ENCODE measurements at places on chromosomes 5 and 9. TPM values are rescaled to one million over a fixed set of nuclear protein-coding genes. Genes with fewer than 3 reads are reported as not detected.

TMEM215 gene
- total RNA-seq: not detected

DNA sequence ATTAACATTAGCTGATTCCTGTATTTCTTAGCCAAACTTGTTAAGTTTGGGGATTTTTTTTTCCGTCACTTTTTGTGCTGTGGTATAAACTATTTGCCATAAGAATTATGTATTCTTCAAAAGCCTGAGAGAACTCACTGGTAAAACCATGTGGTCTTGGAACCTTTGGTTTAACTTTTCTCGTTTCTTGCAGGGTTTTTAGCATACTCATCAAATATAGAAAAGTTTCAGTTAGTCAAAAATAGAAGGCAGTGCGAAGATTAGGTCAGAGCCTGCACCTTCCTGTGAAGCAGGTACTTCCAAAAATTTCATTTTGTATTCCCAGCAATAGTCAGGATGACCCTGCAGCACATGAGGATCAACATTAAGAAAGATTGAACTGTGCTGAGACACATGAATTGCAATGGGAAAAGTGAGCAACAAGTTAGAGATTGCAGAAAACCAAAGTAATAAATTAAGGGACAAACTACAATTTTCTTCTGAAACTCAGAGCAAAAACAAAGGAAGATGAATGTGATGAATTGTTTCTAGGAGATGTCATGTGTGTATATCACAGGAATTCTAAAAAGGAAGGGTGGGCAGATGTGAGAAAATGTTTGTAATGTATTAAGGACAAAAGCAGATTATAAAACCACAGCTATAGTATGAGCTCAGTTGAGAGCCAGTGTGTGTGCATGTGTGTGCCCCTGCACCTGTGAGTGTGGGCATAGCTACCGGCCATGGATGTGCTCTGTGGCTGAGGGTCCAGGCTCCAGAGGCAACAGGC lies 102.2 kb downstream of the ANGPTL2 start:
- DNase-seq: no peak

DNA sequence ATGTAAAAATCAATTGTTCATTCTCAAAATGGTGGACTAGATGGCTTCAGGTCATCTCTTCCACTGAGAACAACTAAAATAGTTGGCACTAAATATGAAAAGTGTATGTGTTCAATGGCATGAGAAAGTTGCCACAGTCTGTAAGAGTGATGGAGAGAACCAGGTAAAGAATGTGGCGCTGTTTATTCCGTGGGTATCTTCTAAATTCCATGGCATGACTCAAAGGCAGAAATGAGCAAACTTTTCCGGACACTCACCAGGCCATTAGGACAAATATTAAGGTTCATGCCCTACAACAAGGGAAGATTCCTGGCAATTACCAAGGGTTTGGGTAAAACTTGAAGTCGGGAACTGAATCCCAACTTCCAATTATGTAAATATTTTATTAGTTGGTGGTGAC lies 825.4 kb upstream of the CDH6 start:
- no peak for DNase-seq

- no peak for DNase-seq
These were observed 44.5 kb upstream of the GRHPR start for GRCh38 chr9:37377688-37378612.

- DNase-seq: no peak
These were observed 127.6 kb downstream of the PAX5 start for GRCh38 chr9:36906492-36906891.

CAMK2A gene
- total RNA-seq: not detected

GRCh38 chr5:81233080-81233634 lies at the start of gene CKMT2:
TSS of gene CKMT2 (plus strand) at chr5:81233322. CDS start at chr5:81251133, 17,811 bp downstream.
- no peak for DNase-seq

- DNase-seq: no peak
These were observed 36.7 kb downstream of the BRINP1 start for GRCh38 chr9:119332522-119332921.

GRCh38 chr5:174545926-174546325 lies 178.5 kb upstream of the MSX2 start:
- DNase-seq: no peak

GRCh38 chr9:121658591-121658990 lies 7.2 kb downstream of the DAB2IP start:
- DNase-seq: no peak

- DNase-seq: no peak
These were observed 357.6 kb downstream of the ARHGEF28 start for GRCh38 chr5:73983644-73984043.

GRCh38 chr5:139638090-139638735 lies 9.9 kb upstream of the CXXC5 start:
- peak; percentile 83 for DNase-seq

- DNase-seq: no peak
These were observed 125.6 kb downstream of the ALDH1A1 start for GRCh38 chr9:72826996-72827949.

RGS3 gene
- total RNA-seq: 76.8 TPM

OLFM1 gene
- total RNA-seq: not detected

GRCh38 chr5:56290378-56291078 lies 57.4 kb upstream of the ANKRD55 start:
- no peak for DNase-seq

GRXCR2 gene
- total RNA-seq: not detected

DNA sequence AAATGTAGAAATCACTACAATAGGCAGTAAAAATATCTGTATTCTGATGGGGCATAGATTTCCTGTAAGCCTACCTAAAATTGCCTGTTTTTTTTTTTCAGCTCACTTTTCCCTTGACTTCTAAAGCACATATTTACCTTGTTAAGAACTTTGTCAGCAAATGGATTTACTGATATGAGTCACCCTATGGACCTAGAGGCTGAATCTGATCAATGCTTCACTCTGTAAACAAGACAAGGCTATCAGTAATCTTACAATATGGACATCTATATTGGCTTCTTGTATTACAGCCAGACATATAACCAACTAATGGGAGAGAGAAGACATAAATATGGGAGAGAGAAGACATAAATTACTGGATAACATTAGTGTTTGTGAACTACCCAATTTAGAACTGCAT lies 792.7 kb upstream of the CHD1 start:
- no peak for DNase-seq

- DNase-seq: peak; percentile 89
These were observed 2.6 kb downstream of the NKD2 start for GRCh38 chr5:1011226-1011631.

RPL37 gene
- 2,122 TPM for total RNA-seq

DNA sequence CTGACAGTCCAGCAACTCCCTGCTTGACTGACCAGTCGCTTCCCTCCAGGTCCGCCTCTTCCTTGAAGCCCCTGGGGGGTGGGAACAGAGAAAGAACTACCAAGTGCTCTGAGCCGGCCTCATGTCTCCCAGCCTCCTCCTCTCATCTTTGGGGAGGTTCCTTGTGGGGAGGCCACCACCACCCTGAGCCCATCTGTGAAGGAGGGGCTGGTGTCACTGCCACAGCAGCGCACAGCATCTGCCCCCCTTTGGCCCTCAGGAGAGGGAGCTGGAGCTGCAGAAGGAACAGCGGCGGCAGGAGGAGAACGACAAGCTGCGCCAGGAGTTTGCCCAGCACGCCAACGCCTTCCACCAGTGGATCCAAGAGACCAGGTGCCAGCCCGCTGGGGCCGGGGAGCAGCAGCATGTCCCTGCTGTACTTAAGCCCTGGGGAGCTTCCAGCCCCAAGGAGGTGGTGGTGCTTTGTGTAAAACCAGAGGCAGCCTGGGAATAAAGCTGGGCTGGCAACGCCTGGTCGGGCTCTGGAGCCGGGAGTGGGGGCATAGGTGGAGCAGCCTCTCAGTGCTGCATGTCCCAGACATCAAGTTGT lies 29.4 kb downstream of the DYNC2I2 start:
- no peak for DNase-seq

DNA sequence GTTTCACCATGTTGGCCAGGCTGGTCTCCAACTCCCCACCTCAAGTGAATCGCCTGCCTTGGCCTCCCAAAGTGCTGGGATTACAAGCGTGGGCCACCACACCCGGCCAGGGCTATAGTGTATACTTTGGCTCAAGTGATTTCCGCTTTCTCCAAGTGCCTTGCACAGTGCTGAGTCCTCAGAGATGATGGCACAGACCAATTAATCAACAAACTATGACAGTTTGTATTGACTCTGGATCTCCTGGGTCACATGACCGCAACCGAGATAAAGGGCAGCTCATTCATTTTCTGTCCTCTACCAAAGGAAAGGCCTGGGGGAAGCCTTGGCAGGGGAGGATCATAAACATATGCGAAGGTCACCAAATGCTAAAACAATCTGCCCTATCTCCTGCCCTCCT lies 11.4 kb upstream of the LARP1 start:
- no peak for DNase-seq

OTP gene
- not detected for total RNA-seq

HNRNPAB gene
- total RNA-seq: 212 TPM

- no peak for DNase-seq
These were observed 46.6 kb downstream of the MAP3K1 start for GRCh38 chr5:56861893-56862485.

REEP2 gene
- 0.03 TPM for total RNA-seq

ORM2 gene
- total RNA-seq: not detected

GRCh38 chr5:104178829-104179456 lies 616.4 kb upstream of the NUDT12 start:
- DNase-seq: peak; percentile 91

DNA sequence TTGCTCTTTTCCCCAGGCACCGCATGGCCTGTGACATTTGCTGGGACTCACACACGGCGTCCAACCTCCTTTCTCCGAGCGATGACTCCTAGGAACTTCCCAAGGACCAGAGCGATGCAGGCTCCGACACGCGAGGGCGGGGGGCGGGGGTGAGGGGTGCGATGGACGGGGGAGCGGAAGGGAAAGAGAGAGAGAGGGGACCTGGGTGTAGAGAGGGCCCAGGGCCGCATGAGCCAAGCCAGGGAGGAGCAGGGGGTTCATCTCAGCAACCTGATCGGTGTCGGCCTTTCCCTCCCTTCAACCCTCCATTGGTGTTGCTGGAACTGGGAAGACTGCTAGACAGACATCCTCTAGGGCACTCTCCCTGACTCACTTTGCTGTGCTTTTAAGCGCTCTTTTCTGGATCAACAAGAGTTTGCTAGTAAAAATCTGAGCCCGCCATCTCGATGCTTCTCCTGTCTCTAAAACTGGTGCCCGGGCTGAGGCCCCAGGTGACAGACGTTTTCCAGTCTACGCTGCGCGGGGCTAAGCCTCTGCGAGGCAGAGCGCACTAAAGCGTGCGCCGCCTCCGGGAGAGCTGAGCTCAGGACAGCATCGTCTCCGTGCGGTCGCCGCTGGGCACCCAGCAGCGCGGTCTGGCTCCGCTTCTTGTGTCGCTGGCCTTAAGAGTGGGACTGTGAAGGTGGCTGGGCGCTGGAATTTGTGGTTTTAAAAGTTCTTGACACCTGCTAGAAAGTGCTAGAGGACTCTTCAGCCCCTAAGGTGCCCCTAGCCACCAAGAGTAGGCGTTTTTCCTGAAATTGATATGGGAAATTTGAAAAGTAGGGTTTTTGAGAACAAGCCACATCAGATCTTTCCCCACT lies 1.0 kb upstream of the TSLP start:
- no peak for DNase-seq

DNA sequence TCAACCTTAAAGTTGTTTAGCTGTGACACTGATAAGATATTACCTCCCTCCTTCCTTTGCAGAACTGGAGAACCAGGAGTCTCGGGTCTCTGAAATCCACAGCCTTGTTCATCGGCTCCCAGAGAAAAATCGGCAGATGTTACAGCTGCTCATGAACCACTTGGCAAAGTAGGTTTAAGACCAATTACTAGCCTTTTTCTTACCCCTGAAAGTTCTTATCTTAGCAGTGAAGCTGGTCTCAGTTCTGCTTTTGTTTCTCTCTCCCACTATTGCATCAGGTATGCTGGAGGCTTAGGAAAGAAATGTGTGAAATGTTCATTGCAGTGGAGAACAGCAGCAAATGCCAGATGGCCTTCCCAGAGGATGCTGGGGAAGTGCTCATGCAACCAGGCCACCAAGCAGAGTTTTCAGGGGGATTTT lies 287.4 kb downstream of the ARHGAP26 start:
- DNase-seq: no peak

DNA sequence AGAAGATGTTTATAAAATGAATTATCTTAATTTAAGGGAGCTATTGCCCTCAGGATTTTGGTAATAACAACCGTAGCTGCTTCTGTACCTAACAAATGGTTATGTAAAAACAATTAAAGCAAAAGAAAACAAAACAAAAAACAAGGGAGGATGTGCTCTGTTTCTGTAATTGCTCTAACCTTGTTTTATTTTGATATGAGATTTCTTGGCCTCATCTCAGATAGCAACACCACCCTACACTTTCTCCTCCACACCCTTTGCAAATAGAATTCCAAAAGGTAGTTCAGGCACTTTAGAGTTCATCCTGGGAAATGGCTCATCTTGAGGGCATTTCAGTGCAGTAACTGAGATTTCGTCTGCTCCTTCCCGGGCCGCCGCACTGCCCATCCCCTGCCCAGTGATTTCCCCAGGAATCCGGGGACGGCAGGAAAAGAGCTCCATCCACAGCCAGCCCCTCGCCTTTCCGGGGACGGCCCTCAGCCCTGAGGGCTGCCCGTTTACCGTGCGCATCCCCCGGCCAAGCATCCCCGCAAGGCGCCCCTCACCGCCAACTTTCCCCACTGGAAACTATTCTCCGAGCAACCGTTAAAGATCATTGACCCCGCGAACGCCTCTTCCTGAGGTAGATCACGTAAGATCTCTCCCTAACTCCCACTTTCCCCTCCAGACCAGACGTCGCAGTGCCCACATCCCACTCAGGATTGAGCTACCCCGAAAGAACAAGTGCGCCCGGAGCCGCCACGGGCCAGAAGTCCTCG lies 1.2 kb downstream of the FNBP1 start:
- no peak for DNase-seq

GRCh38 chr9:19624519-19624918 lies 164.3 kb downstream of the SLC24A2 start:
- no peak for DNase-seq

PDE6A gene
- not detected for total RNA-seq

WNK2 gene
- 28.6 TPM for total RNA-seq
